ENCODE measurements at places on chromosomes 12 and 14.
A peak's percentile ranks its signal among the peaks of the same experiment; 100 is the strongest.

DNA sequence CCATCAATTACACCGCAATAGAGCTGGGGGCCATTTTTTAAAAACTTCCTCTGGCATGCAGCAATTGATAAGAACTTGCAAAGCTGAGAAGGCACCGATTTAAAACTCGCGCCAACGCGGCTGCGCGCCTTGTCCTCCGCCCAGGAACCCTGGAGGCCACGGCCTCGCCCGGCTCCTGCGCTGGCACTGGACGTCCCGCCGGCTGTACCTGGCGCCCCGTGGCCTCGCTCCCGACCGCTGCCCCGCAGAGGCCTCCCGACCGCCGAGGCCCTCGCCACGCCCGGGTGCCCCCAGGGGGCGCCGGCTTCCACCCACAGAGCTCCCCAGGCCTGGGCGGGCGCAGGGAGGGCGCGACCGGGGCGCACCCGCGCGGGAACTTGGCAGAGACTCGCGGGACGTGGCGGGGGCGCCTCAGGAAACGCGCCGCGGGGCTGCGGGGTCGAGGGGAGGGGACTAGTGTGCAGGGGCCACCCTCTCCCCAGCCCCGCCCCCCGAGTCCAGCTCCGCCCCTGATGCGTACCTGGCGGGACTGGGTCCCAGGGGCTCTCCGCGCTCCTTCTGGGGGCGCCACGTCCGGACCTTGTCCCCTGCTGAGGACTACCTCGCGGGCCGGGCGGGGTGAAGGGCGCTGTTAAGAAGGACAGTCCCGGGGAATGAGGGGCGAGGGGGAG is 65.7 kb downstream of the TNFAIP2 start:
- DNase-seq: peak; percentile 11

- DNase-seq: no peak
Observed at GRCh38 chr14:92998946-92999345, 76.0 kb downstream of the CHGA start.

GRCh38 chr12:130621696-130622298 is 94.3 kb downstream of the RIMBP2 start:
- DNase-seq: no peak

- no peak for DNase-seq
Observed at GRCh38 chr14:68094752-68095151, 275.2 kb downstream of the RAD51B start.

DNA sequence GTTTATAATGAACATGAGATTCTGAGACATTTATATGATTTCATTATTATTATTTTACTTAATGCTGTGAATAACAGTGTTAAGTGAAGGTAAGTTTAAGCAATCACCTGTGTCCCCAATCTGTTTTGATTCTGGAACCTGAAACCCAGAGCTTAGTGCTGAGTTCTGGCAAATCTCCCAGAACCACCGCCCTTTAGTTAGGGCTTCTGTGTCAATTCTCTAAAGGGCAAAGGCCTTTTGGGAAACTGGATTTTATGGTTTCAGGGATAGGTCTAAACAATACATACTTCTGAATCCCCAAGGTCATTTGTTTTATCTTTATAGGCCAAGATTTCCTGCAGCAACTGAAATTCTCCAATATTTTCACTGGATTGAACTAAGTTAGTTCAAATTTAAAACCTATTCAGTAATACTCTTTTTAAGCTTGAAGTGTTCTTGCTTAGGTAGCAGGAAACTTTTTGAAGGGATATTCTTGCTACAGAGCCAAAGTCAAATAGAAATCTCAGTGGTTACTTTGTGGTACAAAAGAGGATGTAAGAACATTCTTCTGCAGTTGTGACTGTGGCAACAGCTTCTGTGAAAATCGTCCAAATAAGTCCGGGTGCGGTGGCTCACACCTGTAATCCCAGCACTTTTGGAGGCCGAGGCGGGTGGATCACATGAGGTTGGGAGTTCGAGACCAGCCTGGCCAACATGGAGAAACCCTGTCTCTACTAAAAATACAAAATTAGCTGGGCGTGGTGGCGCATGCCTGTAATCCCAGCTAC is 10.0 kb upstream of the PKP2 start:
- no peak for DNase-seq

DNA sequence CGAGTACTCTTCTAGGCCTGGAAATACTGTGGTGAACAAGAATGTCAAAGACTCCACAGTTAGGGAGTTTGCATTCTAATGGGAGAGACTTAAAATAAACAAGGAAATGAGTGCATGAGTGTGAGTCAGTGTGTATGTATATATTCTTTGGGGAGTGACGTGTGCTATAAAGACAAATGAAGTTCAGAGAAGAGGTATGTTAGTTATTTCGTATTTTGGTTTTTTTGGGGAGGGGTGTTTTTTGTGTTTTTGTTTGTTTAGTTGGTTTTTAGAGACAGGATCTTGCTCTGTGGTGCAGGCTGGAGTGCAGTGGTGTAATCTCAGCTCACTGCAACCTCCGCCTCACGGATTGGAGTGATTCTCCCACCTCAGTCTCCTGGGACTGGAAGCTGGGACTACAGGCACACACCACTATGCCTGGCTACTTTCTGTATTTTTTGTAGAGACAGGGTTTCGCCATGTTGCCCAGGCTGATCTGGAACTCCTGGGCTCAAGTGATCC is 74.3 kb downstream of the SRGAP1 start:
- DNase-seq: no peak

GRCh38 chr12:100964028-100964427 is 169.5 kb downstream of the ANO4 start:
- no peak for DNase-seq

DNA sequence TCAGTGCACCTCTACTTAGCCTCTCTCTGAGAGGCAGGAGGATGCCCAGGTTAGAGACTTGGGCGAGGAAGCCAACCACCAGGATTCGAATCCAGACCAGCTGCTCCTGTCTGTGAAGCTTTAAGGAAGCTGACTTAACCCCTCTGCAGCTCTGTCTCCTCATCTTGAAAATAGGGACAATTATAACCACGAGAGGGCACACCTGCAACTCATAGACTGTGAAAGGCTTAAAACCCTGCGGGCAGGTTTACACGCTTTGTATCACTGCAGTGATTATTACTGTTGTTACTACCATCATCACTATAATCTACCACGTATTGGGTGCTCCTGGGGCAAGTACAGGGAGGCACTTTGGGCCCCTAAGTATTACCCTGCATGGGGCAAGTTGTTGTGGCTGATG is 379.8 kb downstream of the VRK1 start:
- DNase-seq: no peak

GRCh38 chr12:16261944-16262475 is 15.5 kb downstream of the SLC15A5 start:
- DNase-seq: no peak

GRCh38 chr12:46472893-46473633 is 100.5 kb upstream of the SLC38A2 start:
- DNase-seq: no peak

DNA sequence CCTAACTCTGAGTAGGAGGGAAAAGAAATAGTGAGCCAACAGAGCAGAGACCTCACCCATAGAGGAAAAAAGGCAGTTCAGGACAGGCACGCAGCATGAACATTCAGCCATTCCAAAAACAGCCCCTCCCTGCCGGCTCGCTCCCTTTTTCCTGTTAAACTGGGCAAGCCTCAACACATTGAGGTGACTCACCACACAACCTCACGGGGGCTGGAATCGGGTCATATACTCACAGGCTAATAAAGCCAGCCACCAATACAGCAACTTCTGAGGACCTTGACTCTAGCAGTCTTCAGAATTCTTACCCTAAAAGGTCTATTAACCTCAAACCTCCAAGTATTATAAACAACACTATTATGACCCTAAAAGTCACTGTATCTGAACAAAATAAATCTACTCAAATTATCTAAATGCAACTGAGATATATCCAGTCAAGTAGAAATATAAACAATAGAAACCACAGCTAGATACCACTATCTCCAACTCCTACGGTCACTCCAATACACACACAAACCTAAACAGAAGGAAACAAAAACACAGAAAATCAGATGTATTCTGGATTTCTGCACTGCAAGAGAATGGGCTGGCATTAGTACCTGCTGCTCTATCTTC is 6.3 kb downstream of the YBX3 start:
- DNase-seq: no peak

- DNase-seq: no peak
Observed at GRCh38 chr14:33647385-33647786, 303.5 kb downstream of the EGLN3 start.

GRCh38 chr12:50790081-50790480 is 26.2 kb downstream of the ATF1 start:
- DNase-seq: no peak

- DNase-seq: no peak
Observed at GRCh38 chr12:79020106-79020505, 155.5 kb downstream of the SYT1 start.

DNA sequence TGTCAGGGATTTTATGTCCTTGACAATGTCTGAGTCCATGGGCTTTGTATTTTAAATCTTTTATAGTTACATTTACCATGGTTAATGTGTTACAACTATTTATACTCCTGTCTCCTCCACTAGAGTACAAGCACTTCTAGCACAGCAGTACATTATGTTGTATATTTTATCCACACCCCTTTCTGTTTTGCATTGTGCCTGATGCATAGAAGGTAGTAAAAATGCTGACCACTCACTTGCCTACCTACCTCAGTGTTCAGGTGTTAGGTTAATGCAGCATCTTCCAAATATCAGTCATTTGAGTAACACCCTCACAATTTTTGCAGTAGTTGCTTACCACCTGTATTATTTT is 31.1 kb upstream of the SLC38A2 start:
- DNase-seq: no peak

GRCh38 chr14:61563162-61563511 is 132.2 kb upstream of the HIF1A start:
- DNase-seq: no peak

GRCh38 chr12:40325349-40325960 is 100.7 kb downstream of the LRRK2 start:
- no peak for DNase-seq

GRCh38 chr14:76984787-76985375 is 43.6 kb downstream of the IRF2BPL start:
- no peak for DNase-seq

DNA sequence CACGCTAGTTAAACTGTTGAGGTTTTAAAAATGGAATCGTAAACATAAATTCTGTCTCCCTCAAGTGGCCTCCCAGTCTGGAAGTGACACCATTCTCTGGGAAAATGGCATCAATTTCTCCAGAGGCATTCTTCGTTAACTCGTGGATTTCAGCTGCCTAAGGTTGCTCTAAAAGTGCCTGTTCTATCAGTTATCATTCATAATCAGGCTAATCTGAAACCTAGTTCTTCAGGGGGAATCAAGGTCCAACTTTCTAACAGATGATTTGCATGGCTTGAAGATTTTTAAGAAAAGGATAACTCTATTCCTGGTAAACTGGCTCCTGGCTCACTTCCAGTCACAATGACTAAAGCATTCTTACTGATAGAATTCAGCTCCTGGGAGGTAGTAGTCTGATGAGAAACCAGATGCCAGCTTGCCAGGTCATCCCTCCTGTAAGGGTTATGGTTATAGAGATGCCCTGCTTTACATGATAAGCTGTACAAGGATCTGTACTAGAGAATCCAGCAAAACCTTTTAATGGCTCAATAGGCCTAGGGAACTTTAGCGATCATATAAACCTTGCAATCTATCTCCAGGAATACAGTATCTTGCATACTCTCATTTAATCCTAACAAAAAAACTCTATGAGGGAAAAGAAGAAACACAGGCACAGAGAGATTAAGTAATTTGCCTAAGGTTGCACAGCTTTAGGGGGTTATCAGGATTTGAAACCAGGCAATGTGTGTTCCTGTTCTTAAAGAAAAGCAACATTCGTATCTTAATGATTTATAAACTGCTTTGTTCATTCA is 1.5 kb downstream of the L3HYPDH start:
- DNase-seq: peak; percentile 57

- no peak for DNase-seq
Observed at GRCh38 chr12:128797119-128798118, 26.3 kb downstream of the SLC15A4 start.

GRCh38 chr14:90678846-90679362 is 137.3 kb downstream of the TTC7B start:
- DNase-seq: no peak

DNA sequence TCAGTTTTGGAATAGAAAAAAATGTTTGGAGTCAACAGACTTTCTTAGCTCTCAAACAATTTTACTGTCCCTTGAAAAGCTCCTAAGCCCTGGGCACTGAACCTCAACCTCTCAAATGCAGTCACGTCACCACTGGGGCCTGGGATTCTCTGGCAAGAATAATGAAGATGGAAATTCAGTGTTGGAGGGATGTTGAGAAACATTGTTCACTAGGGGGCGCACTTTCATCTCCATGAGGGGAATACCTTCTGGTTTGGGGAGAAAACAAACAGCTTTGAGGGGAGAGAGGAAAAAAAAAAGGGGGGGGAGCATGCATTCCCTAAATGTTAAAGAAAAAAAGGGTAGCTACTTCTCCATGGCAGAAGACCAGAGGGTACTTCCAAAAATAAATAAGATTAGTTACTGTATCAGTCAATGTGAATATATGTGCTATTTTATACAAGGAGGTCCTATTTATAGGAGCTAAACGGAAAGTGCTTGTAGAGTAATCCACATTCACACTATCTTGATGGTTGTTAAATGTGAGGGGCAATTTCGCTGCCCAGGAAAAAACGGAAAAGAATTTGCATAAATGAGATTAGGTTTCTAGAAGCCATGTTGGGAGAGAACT is 5.8 kb upstream of the TBPL2 start:
- DNase-seq: peak; percentile 82

- DNase-seq: no peak
Observed at GRCh38 chr14:75579338-75579864, 981 bp downstream of the FLVCR2 start.

- no peak for DNase-seq
Observed at GRCh38 chr14:68756000-68756481, 36.8 kb downstream of the ZFP36L1 start.

DNA sequence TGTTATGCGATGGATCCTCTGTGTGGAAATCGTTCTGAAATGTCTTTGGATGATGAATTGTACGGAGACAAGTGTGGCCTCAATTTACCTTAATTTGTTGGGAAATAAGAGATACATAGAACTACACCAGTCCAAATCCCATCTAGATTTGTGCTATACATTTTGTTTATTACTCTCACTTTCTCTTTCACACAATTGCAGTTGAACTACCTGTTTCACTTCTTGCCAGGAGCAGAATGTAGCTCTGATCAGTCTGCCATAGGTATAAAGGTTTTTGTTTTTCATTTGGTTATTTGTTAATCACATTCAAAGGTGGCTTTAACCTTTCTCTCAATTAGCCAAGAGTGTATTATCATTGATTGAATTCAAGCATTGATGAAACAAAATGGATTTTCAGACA is 268.2 kb downstream of the SNAPC1 start:
- DNase-seq: no peak

DNA sequence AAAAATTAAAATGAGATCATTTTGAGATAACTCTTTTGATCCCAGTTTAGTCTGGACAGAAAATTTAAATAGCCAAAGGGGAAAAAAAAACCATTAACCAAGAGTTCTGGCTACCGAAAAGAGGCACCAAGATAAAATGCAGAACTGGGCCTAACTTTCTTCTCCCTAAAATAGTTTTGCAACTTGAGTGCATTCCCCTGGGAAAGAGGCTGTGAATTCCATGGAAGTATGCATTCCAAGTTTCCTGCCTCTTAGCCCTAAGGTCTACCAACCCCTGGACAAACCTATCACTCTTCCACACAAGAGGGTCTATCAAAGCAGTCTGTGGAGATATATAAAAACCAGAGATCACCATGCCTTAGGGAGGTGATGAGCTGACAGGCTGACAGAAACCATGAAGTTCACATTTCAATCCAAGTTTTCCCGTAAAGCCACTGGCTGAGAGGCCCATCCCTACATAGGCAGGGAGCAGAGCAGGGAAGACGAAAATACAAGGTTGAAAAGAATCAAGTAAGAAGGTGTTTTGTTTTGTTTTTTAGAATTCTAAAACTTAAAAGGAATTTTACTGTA is 33.8 kb downstream of the DCP1B start:
- no peak for DNase-seq

GRCh38 chr12:42296503-42297109 is 29.3 kb downstream of the ZCRB1 start:
- peak; percentile 76 for DNase-seq

Data from hematopoietic multipotent progenitor cell treated with erythropoietin and hydrocortisone succinate and interleukin-3 and kit ligand, for 15 days (in vitro differentiated cells).